ENCODE measurements at places on chromosomes 1 and 21.

DNA sequence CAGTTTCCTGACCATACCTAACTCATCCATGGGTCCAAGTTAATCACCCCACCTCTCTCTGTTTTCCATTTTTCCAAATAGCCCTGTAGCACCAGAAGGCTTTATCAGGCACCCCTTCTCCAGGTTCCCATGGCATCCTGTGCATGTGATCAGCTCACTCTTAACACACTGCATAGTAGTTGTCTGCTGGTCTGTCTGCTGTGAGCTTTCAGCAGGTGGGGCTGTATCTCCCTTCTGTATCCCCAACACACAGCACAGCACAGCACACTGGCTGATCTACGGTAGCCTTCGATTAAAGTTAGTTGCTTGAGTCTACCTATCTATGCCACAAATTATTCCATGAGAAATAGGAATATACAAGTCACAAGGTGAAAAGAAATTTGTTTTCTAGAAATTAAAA is 54.3 kb upstream of the C1orf198 start:
- DNase-seq, result no peak

GRCh38 chr21:17003258-17003615 is 509.6 kb upstream of the CXADR start:
- DNase-seq, result no peak

DNA sequence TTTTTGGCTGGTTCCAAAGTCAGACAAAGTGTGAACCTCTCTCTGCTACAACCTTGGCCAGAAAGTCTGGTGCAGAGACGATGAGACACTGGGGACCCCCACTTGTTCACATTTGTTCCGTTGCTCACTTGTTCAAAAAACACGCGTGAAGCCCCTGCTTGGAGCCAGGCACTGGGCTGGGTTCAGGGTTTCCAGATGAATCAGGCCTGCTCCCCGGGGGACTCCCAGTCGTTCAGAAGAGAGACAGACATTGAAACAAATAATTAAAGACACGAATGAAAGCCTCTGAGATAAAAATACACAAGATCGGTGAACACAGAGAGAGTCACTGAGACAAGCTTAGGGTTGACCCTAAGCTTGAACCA is 101.5 kb upstream of the RUNX3 start:
- no peak for DNase-seq

DNA sequence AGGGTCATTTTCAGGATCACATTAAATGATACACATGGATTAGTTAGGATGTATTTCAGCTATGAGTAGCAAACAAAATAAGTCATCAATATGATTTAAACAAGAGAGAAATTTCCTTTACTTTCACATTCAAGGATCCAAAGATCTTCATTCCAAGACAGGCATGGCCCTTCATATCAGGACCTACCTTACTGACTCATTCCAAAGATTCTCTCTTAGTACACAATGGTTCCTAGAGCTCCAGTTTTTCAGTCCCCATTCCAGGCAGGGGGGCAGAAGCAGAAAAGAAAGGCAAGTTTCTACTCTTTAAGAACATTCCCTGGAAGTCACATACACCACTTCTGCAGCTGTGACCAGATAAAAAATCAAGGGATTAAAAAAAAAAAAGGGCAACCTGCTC is 23.7 kb downstream of the RGS2 start:
- DNase-seq, result no peak

DNA sequence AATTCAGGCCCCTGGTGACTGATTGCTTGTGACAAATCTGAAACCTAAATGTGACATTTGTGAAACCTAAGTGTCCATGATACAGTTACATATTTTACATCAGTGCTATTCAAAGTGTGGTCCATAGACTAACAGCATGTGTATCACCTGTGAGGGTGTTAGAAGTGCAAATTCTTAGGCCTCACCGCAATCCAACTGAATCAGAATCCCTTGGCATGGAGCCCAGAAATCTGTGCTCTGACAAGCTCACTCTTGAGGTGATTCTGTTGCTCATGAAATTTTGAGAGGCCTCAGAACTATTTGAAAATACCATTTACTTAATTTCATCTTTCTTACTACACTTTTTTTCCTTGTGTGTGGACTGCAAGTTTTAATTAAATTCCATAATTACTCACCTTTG is 587.9 kb downstream of the ADGRL2 start:
- no peak for DNase-seq

- no peak for DNase-seq
These were observed 98.3 kb upstream of the MAGI3 start for GRCh38 chr1:113291777-113292602.

Measured in NCI-H2029 treated with DMSO at 0.1 percent for 48 hours (cell line).